ENCODE measurements at places on chromosomes 2 and 18. TPM values are rescaled to one million over a fixed set of nuclear protein-coding genes. Genes with fewer than 3 reads are reported as not detected.

Gene KCNS3
- 0.92 TPM for total RNA-seq

Gene PROKR1
- not detected for total RNA-seq

DNA sequence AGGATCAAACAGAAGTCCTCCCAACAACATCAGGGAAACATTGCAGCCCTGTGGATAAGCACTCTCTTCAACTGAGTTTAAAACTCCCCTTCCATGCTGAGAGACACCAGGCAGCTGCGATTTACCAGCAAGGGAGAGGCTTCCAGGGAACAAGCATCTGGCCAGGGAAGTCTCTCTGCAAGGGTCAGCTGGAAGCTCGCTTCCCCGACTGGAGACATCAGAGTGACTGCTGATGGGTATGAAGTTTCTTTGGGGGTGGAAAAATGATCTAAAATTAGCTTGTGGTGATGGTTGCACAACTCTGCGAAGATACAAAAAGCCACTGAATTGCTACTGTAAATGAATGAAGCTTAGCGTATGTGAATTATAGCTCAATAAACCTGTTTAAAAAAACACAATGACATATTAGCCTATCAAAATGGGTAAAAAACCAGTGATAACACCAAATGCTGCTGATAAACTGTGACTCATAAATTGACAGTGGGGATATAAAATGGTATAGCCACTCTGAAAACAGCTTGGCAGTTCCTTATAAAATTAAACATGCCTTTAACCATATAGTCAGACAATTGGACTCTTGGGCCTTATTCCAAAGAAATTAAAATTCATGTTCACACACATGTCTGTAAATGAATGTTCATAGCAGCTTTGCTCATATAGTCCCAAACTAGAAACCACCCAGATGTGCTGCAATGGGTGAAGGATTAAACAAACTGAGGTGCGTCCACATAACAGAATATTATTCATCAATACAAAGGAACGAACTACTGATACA, 1082.0 kb downstream of the SOCS6 start:
- H3K27ac ChIP-seq, result no peak overlapping the region
- no peaks in the 10 kb centered on the region for H3K27me3 ChIP-seq
- no peaks in the 10 kb centered on the region for H3K4me1 ChIP-seq
- no peaks in the 10 kb centered on the region for H3K36me3 ChIP-seq

GRCh38 chr2:211401328-211401727, 844.9 kb downstream of the CPS1 start:
- no peaks in the 10 kb centered on the region for H3K4me1 ChIP-seq
- no peaks in the 10 kb centered on the region for H3K36me3 ChIP-seq
- DNase-seq, result no peak
- H3K4me3 ChIP-seq, result no peak overlapping the region

DNA sequence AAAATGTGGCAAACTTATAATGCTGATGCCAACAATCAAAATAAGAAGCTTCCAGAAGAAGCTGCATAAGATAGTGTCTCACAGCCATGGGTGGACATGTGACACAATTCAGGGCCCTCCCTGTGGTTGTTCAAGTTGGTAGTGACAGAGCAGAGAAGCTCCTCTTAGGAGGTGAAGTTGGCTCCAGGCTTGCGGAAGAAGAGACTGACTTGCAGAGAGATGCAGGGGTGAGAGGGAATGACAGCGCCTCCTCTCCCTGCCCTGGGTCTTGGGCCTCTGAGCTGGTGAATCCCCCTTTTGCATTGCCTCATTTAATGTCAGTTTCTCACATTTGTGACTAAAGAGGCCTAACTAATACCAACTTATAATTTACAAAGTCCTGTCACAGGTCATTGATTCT, 23.0 kb upstream of the RHOB start:
- peaks cover 6% of the 10 kb centered on the region for H3K27me3 ChIP-seq
- DNase-seq, result no peak
- no peak overlapping the region for H3K27ac ChIP-seq

Gene GAD1
- total RNA-seq, result not detected

- peaks cover 48% of the 10 kb centered on the region for H3K4me1 ChIP-seq
- peak overlapping the region; percentile 20 for H3K4me3 ChIP-seq
- peaks cover 39% of the 10 kb centered on the region for H3K36me3 ChIP-seq
- DNase-seq, result peak; percentile 76
Measured at GRCh38 chr18:21004726-21005125, 106.9 kb downstream of the ROCK1 start.

GRCh38 chr2:133303150-133303549, 265.1 kb downstream of the NCKAP5 start:
- peak; percentile 31 for DNase-seq
- no peak overlapping the region for H3K4me3 ChIP-seq
- peak overlapping the region; percentile 50 for H3K27ac ChIP-seq
- peaks cover 5% of the 10 kb centered on the region for H3K36me3 ChIP-seq
- no peaks in the 10 kb centered on the region for H3K27me3 ChIP-seq
- H3K4me1 ChIP-seq, result peaks cover 13% of the 10 kb centered on the region

Gene NGEF
- 0.36 TPM for total RNA-seq

Gene CCDC74A
- 5.9 TPM for total RNA-seq

DNA sequence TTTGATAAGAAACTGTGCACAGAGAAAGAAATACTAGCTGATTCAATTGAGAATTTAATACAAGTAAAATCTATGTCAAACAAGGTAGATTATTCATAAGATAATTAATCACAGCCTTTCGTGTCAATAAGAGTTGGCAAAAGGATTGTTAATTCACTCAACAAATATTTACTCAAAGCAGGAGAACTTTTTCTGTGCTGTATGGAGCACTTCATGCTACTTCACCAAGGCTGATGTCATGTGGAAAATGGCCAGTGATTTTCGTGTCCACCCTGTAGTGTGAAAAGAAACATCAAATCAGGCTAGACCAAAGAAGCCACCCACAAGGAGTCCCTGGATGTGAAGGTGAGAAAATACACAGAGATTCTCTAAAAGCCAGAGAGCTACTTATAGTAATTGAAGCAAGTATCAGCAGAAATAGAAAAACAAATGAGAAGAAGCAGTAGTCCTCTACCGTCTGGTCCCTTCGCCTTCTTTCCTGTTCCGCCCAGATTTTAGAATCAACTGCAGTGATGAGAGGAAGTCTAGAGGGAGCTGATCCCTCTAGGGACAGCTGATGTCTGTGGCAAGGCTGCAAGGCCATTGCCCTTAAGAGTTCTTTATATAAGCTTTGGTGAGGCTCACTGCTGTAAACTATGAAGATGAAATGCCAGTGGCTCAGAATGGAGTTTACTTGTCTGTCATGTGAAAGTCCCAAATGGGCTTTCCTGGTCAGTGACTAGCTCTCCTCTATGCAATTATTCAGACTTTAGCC, 201.3 kb upstream of the APCDD1 start:
- no peak overlapping the region for H3K4me3 ChIP-seq
- peaks cover 22% of the 10 kb centered on the region for H3K27me3 ChIP-seq
- DNase-seq, result no peak
- no peak overlapping the region for H3K27ac ChIP-seq
- no peaks in the 10 kb centered on the region for H3K4me1 ChIP-seq

Gene TRPM8
- not detected for total RNA-seq

GRCh38 chr18:50790241-50790640, 29.6 kb downstream of the MRO start:
- no peak overlapping the region for H3K4me3 ChIP-seq
- no peaks in the 10 kb centered on the region for H3K4me1 ChIP-seq
- peaks cover 1% of the 10 kb centered on the region for H3K27me3 ChIP-seq
- no peak for DNase-seq
- no peak overlapping the region for H3K27ac ChIP-seq

DNA sequence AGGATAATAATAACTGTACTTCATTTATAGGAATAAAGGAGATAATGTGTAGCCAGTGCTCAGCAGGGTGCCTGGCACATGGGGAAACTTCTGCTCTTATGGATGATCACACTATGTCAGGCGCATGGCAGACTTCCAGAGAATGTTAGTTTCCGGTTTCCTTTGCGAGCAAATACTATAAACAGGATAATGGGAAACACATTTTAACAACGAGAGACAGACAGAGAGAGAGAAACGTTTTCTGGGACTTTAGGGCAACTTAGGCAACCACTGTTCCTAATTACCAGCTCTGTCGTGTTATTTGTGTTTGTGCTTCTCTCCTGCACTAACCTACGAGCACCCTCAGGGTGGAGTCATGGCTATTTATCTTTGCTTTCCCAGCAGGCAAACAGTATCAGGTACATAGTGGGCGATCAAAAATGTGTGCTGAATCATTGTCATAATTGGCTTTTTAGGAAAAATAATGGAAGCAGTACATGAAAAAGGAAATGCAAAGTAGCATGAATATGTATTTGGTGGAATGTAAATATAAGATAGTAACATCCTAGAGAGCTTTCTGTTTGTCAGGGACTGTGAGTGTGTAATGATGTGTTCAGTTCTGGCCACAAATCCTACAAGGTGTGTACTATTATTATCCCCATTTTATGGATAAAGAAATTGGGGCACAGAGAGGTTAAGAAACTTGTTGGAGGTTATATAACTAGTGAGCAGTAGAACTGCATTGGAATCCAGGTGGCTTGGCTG, 36.8 kb upstream of the IGFBP2 start:
- H3K36me3 ChIP-seq, result no peaks in the 10 kb centered on the region
- H3K4me3 ChIP-seq, result peak overlapping the region; percentile 77
- H3K4me1 ChIP-seq, result peaks cover 20% of the 10 kb centered on the region
- H3K27ac ChIP-seq, result peak overlapping the region; percentile 59
- peak; percentile 61 for DNase-seq

DNA sequence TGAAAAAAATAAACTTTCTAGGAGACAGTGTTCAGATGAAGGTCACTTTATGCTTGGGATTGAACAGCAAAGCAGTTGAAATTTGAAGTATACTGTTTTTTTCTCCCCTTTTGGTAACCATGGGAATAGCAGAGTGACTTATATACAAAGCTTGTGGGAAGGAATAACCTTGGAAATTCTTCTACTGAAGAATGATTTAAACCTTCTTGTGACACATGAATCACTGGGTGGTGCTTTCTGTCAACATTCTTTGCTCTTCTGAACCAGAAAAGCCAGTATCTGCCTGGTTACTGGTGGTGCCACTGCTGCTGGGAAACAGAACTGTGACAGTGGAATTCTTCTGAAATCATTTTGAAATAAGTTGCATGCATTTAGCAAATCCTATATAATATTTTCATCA, 39.4 kb upstream of the RND3 start:
- peak; percentile 98 for DNase-seq
- H3K4me1 ChIP-seq, result peaks cover 73% of the 10 kb centered on the region
- peak overlapping the region; percentile 63 for H3K4me3 ChIP-seq
- H3K27me3 ChIP-seq, result no peaks in the 10 kb centered on the region

Gene CPO
- total RNA-seq, result not detected

Gene ABI2
- total RNA-seq, result 75.0 TPM
